Effector memory CD4-positive, alpha-beta T cell (primary cell): ENCODE measurements at places on chromosomes 3 and 15.

GRCh38 chr15:59364248-59364647 is 8.4 kb downstream of the MYO1E start:
- DNase-seq = no peak

GRCh38 chr3:122307976-122308375 is 17.1 kb upstream of the CSTA start:
- no peak for DNase-seq

GRCh38 chr3:107637416-107638183 is 114.8 kb downstream of the BBX start:
- no peak for DNase-seq

GRCh38 chr3:96865605-96866004 is 51.2 kb downstream of the EPHA6 start:
- no peak for DNase-seq

- no peak for DNase-seq
Observed at GRCh38 chr3:159763011-159763601, 225.5 kb upstream of the IL12A start.
